ENCODE measurements at places on chromosomes 12 and 14.

GRCh38 chr14:91237219-91237618, 7.3 kb downstream of the GPR68 start:
- no peak for DNase-seq

- no peak for DNase-seq
Measured at GRCh38 chr14:70709726-70710382, 68.1 kb downstream of the TTC9 start.

GRCh38 chr12:50021031-50021430, 4.3 kb downstream of the RACGAP1 start:
- no peak for DNase-seq

DNA sequence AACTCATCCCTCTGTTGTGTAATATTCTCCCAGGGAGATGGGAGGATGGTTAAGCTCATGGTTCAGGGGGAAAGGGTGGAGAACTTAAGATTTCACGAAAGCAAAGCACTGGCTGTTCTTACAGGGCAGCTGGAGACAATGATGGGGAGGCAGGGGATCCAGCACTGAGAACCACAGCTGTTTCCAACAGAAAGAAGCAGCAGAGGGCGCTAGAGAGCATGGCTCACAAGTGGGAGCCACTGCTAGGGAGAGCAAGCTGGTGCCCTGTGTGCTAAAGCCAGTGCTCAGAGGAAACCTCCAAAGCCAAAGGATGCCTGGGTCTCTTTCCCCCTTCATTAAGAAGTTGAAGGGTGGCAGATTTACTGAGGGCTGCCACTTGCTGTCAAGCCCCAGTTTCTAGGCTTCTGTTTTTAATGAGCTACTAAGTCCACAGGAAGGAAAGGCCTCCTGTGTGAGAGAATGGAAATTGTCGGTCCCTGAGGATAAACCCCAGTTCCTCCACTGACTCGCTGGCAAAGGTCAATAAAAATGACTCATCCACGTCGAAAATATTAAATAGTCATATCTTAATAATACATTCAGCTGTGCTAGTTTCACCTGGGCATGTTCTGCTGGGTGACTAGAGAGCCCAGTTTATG, 199.7 kb downstream of the ANO2 start:
- DNase-seq = peak; percentile 76

DNA sequence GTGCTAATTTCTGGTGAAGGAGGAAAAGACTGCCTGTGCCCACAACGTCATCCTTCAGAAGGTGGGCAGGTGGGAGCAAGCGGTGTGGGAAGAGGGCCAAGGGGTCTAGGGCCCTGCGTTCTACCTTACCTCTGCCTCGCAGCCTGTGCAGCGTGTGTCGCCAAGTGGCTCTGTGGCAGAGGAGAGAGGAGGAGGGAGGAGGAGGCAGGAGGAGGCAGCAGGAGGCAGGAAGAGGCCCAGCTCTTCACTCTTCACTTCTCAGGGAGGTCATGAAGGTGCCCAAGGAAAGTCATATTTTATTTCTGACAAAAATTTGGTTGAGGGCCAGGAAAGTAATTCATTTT, 177.9 kb downstream of the MYRFL start:
- DNase-seq = no peak

DNA sequence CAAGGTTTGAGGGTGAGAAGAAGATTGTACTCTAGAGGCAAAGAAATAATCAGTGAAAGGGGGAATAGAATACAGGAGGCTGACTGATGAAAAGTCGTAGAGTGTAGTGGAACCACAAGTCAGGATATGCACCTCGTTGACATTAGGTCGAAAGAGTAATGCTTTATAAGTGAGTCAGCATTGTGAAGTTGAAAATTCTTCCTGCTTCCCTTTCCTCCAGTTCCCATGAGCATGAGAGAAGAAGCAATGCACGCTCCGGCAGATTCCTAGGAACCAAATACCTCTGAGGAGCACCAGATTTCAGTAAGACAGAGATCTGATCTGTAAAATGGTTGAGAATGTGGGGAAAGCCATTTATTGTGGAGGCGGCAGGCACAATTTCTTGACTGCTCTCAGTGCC, 16.5 kb downstream of the CCER1 start:
- DNase-seq = no peak

DNA sequence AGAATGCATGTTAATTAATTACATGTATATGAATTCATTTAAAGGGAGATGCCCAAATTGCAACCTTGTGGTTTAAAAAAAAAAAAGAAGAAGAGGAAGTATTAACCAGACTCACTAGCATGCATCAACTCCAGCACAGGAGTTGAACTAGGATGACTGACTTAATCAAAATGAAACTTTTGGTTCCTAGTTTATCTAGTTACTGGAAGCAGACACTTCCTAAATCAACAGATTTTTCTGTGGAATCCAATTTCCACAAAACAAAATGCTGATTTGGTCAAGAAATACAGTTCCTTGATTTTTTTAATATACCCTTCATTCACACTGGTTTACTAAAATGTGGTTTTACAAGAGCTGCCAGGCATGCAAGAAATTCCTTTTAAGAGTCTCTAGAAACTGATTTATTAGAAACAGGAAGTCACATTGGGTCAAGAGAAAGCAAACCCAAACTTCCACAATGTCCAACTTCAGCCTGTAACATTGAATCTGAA, 41.6 kb downstream of the ITPR2 start:
- no peak for DNase-seq

GRCh38 chr12:49939707-49940106, 10.8 kb upstream of the AQP2 start:
- DNase-seq = no peak

DNA sequence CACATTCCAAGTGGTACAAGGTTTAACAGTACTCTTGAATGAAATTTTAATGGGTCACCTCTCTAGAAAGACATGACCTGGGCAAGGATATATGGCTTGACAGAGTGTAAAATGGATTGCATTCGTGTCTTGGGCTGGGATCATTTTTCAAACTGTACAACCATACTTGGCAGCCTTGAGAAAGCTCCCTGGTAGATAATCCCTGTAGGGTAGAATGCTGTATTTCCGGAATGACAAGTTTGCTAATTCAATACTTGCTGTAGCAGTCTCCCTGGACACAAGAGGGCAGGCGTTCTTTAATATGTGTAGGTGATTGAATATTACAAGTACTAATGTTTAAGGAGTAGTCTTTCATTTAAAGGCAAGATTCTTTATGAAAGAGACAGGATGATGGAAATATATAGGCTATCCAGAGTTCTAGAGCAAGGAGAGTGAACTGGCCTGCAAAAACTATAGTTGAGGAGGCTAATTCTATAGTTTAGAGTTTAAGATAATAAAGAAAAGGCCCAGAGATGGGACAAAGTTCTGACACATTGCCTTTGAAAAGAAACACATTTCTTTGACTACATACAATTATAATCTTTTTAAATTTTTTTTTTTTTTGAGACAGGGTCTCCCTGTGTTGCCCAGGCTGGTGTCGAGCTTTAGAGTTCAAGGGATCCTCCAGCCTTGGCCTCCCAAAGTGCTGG, 53.4 kb downstream of the PLBD1 start:
- no peak for DNase-seq

GRCh38 chr12:65647074-65647473, 177.2 kb upstream of the HMGA2 start:
- DNase-seq = no peak

DNA sequence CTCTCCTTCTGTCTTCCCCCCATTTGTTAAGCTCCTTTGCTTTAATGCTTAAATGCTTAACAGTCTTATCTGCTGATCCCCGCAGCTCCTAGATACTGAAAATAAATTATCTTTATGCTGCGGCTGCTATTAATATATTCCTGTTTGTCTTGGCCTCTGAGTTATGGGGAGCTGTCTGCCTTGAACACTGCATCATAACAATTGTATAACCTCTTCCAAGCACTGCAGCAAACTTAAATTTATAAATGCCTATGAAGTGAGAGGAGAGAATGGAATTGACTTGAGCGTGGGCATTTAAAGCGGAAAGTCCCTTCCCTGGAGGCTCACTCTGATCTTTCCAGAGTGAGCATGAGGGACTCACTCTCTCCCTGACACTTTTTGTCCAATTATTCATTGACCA, 23.1 kb upstream of the DCP1B start:
- DNase-seq = no peak

GRCh38 chr12:116975779-116976393, 65.1 kb downstream of the FBXW8 start:
- DNase-seq = no peak

GRCh38 chr14:100982762-100983161, 79.2 kb upstream of the RTL1 start:
- no peak for DNase-seq

DNA sequence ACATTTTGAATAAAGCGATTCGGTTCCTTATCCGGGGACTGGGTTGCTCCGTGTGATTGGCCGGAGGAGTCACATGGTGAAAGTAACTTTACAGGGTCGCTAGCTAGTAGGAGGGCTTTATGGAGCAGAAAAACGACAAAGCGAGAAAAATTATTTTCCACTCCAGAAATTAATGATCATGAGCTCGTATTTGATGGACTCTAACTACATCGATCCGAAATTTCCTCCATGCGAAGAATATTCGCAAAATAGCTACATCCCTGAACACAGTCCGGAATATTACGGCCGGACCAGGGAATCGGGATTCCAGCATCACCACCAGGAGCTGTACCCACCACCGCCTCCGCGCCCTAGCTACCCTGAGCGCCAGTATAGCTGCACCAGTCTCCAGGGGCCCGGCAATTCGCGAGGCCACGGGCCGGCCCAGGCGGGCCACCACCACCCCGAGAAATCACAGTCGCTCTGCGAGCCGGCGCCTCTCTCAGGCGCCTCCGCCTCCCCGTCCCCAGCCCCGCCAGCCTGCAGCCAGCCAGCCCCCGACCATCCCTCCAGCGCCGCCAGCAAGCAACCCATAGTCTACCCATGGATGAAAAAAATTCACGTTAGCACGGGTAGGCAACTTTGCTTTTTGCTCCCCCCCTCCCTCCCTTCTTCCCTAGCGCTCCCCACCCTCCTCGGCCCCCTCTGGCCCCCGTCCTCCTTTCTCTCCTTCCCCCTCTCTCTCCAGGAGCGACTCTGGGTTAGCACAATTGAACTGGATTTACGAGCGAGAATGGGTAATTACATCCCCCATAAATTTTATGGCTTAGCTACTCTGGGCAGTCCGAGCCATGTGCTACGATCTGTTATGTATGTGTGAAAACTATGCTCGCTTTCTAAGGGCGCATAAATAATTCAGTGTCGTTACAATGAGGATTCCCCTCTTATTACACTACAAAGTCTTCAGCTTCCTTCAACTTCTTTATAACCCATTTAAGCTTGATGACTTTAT, at the start of gene HOXC4:
Gene HOXC4 (plus strand): TSS at position 85 of the 991 bp plus-strand sequence. CDS start 88 bp downstream, at position 173.
- peak; percentile 70 for DNase-seq

DNA sequence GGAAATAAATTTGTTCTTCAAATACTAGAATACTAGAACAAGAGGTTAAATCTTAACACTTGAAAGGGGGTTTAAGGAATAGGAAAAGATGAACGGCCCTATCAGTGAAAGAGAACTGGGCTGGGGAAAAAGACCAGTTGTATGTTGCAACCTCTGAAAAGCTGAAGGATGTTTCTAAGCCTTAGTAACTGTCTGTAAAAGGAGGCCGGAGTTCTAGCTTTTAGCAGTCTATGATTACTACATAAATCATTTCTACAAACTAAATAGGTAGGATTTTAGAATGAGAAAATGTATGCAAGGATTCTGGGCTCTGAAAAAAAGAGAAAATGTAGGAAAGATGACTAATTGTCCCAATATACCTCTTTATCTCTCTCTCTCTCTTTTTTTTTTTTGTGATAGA, 4.9 kb downstream of the CERS5 start:
- DNase-seq = no peak

- no peak for DNase-seq
Measured at GRCh38 chr14:44265246-44265645, 241.8 kb downstream of the FSCB start.

- no peak for DNase-seq
Measured at GRCh38 chr12:113962733-113963132, 3.4 kb downstream of the RBM19 start.

All from left forelimb (tissue), 1 donor.